ENCODE measurements at places on chromosomes 7 and 10.

- DNase-seq: no peak
Observed at GRCh38 chr7:137981175-137981574, 20.7 kb downstream of the CREB3L2 start.

DNA sequence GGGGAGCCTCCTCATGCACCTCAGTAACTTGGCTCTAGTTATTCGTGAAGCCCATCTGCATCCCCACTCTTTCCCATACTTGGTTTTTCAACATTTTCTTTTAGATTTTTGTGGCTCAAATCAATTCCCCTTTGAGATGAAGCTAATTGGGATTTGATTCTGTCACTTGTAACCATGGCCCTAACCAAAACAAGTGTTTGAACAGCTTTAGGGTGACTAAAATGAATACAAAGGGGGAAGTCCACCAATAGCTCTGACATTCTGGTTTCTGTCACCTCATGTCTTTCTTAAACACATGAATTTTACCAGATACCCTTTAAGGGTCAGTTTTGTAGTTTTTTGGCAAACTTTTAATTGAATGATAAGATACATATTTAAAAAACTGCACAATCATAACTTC lies 87.0 kb downstream of the PCGF5 start:
- DNase-seq: no peak

- no peak for DNase-seq
Observed at GRCh38 chr7:129851174-129851573, 101.6 kb downstream of the UBE2H start.

- no peak for DNase-seq
Observed at GRCh38 chr7:119647286-119647685, 625.7 kb upstream of the KCND2 start.

DNA sequence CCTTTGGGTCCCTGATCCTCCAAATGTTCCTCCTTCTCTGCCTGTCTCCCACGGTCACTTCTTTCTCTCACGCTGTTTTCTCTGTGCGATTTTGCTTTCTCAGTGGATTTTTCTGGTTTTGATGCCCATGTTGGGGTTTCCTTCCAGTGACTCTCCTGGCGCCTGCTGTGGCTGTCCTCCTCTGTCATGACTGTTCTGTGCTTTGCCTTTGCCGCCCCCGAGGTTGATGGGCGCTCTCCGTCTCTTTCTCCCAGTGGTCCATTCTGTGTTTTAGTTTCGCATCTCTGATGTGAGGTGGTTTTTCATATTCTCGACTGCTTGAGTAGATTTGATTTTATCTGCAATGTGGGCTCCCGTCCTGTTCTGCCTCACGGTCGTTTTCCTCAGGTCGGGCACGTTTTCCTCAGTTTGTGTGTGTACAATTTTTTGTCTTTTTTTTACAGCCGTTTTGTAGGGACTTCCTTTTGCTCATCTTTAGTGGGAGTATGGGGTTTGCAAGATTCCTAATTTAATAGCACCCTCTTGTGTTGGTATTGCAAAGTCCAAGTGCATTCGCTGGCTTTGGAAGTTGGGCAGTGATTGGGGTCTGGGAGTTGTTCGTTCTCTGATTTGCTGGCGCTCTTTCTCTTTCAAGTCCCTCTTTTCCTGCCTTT lies 100.0 kb downstream of the INPP5A start:
- peak; percentile 54 for DNase-seq

- no peak for DNase-seq
Observed at GRCh38 chr7:127158659-127159058, 94.1 kb downstream of the GRM8 start.

GRCh38 chr10:119539359-119539825 lies 3.1 kb downstream of the RGS10 start:
- no peak for DNase-seq

DNA sequence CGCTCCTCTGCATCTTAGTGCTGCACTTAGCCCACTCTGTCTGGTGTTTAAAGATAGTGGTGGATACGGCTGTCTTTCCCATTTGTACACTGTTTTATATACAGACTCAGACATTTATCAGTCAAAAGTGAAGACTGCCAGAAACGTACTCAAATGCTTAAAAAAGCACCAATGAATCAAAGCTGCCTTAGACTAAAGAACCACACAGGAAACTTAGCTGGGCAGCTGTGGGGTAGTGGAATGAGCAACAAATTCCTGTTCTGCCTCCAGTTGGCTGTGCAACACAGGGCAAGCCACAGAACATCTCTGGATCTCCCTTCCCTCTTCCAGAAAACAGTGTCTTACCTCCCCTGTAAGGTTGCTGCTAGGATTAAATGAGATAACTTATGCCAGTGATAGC lies 76.0 kb downstream of the ATXN7L1 start:
- peak; percentile 61 for DNase-seq

GRCh38 chr10:15208221-15208620 lies 39.7 kb upstream of the NMT2 start:
- no peak for DNase-seq

- DNase-seq: no peak
Observed at GRCh38 chr7:83451501-83452045, 197.4 kb downstream of the SEMA3E start.

- peak; percentile 26 for DNase-seq
Observed at GRCh38 chr10:52499281-52499680, 185.2 kb downstream of the DKK1 start.

GRCh38 chr7:142771353-142771723 lies 568 bp downstream of the PRSS2 start:
- no peak for DNase-seq

DNA sequence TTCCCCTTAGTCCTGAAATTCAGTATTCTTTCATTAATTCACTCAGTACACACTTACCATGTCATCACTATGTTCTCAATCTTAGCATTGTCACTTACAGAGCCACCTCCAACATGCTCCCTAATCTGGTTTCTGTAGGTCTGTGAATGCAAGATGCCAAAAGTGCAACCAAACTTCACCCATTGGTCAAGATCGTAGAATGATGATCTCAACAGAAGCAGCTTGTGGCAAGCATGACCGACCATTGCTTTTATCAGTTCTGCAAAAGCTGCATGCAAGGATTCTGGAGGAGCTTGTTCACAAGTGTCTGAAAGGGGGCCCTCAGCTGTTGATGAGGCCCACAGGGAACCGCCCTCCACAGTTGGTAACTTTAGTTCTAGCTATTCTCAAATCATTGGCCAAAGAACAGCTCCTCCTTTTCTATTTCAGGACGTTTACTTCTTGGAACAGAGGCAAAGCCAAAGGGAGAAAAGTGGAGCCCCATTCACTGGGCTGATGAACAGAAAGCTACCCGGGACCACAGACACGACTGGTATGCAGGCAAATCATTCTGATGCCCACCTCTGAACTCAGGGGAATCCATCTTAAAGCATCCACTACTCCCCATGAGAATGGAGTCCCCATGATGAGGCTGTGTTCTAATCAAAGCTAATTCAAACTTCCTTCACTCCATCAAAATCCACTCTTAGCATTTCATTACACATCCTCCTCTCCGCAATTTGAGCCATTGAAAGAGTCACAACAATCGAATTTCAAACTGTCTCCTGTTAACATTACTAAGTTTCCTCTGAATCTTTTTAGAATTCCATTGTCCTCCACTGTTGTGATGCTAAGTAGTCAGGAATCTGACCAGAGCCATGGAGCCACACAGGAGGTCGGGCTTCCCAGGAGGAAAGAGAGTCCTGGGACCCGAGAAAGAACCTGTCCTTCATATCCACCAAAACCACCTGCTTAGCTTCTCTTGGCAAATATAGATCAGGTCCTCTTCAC lies 13.9 kb downstream of the GRB10 start:
- DNase-seq: no peak

- no peak for DNase-seq
Observed at GRCh38 chr10:74436523-74437170, 285.6 kb downstream of the ADK start.

DNA sequence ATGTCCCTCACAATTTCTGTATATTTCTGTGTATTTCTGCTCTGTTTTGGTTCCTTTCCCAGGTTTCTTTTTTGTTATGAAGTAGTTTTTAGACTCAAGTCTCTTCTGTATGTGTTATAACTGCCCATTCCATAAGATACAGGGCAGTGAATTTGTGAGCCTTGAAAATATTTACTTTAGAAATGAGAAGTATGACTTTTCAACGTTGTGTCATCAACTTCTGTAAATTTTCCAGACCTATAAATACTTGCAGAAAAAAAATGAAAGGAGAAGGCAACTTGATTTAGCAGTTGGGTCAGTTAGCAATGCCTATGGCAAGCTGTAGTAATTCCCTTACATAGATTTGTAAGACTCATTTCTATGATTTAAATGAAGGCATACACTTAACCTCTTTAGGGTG lies 11.5 kb downstream of the EGFR start:
- no peak for DNase-seq

GRCh38 chr7:74216361-74216761 lies 6.6 kb downstream of the LAT2 start:
- no peak for DNase-seq

DNA sequence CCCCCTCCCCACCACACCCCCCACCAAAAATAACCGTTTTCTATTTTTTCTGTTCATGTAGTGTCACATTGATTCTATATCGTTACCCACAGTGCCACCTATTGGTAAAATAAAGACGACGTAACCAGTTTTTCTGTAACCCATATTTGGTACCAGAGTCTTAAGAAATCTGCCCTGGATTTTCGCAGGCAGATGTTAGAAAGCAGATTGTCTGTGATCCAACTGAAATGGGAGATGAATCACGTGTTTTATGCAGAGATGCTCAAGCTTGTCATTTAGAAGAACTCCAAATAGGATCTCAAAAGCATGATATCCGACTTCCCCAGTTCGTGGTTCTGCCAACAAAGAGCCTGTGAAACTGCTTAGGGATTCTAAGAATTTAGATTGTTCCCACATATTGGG lies 261.1 kb upstream of the CSTF2T start:
- DNase-seq: peak; percentile 56

DNA sequence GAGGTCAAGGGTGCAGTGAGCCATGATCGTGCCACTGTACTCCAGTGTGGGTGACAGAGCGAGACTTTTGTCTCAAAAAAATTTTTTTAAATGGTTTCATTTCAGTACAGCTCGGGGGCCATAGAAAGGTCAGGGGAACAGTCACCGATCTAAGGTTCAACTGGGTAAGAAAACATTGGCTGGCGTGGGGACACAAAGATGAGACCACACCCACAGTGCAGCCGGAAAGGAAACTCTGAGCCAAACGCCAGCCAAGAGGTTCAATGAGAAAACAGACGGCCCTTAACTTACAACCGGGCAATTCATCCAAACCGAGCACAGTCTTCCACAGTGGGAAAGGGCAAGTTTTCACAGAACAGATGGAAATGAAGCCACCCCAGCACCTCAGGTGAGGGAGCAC lies 65.1 kb downstream of the SLC37A3 start:
- DNase-seq: no peak

- DNase-seq: no peak
Observed at GRCh38 chr10:116768786-116769185, 26.4 kb upstream of the HSPA12A start.

DNA sequence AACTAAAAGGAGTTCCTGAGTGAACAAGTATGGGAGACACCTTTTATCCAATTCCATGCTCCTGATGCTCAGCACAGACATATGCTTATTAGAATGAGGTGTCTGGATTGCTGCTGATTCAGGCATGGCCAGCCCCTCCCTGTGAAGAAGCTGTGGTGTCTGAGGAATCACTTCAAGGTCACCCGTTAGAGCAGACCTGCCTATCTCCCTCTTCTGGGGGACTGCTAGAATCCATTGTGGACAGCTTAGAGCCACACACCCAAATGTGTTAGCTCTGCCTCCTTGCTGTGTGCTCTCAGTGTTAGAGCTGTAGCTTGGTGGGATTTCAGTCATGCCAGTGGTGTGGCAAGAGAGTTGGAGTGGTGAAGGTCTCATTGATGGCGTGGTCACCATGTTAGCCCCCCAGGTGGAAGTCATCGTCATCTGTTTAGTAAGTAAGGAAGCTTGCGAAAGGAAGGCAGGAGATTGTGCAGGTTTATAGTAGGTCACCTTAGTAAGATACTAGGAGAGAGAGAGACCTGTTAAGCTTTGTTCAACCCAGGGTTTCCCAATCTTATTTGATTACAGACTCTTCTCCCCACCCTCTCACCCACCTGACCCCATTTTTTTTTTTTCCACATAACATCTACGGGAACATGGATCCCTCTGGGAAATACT lies 12.8 kb downstream of the PRXL2A start:
- peak; percentile 16 for DNase-seq

GRCh38 chr10:129421399-129422010 lies 45.5 kb upstream of the MGMT start:
- no peak for DNase-seq

DNA sequence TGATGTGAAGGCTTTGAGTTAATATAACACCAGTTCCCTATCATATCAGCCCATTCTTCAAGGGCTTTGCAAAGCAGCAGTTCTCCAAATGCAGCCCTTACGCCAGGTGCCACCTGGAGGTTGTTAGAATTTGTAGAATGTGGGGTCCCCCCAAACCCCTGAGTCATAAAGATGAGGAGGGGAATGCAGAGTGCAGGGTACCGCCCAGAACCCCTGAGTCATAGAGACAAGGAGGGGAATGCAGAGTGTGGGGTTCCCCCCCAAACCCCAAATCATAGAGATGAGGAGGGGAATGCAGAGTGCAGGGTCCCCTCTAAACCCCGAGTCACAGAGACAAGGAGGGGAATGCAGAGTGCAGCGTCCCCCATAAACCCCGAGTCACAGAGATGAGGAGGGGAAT lies 605.8 kb downstream of the PTPRN2 start:
- DNase-seq: no peak

- no peak for DNase-seq
Observed at GRCh38 chr7:90430614-90431460, 27.6 kb downstream of the CLDN12 start.

DNA sequence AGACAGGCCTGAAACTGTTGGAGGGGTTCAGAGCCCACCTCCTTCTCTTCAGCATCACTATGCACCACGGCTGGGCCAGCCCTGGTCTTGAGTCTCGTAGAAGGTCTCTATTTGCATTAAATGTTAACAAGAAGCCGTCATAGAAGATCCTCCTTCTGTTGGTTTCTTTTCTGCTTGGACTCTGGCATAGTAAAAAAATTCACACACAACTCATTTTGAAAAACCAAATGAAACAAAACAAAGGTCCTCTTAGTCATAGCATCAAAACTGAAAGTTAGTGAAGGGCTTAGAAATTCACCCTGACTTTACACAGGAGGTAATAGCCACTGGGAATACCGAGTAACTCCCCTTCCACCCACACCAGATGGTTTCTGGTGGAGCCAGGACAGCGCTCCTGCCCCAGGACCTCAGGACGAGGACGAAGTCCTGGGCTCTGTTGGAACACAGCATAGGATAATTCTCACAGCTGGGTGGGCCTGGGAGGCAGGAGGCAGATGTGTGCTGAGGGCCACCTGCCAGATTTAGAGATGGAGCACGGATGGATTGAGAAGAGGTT lies 248.4 kb upstream of the KLF6 start:
- DNase-seq: no peak

All from amniotic epithelial cell (primary cell).